ENCODE measurements at places on chromosomes 1 and 21. TPM values are rescaled to one million over a fixed set of nuclear protein-coding genes. Genes with fewer than 3 reads are reported as not detected.

DNA sequence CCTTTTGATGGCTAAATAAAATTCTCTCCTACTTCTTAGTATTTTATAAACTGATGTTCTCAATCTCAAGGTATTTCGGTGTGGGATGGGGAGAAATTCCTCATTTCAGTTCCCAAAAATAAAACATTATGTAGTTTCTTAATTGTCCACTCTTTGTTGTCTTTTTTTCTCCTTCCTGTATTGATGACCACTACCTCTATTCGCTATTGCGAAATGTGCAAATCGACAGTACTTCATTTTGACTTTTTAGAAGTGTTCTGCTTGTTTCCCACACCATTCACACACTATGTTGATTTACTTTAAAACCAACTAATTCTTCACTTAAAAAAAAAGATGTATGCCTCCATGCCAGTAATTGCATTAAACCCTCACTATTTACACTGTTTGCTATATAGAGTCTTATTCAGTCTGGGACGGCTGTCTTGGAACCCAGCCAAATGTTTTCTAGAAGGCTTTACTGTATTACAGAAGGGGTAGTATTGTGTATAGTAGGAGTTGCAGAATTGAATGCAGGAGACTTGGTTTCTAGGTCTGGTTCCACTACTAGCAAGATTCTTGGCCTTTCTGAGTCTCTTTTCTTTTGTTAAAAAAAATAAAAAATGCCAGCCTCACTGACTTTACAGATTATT lies 5.6 kb downstream of the RNF2 start:
- DNase-seq = peak; percentile 22

- no peak for DNase-seq
These were observed 18.5 kb downstream of the OPTC start for GRCh38 chr1:203512517-203512847.

DNA sequence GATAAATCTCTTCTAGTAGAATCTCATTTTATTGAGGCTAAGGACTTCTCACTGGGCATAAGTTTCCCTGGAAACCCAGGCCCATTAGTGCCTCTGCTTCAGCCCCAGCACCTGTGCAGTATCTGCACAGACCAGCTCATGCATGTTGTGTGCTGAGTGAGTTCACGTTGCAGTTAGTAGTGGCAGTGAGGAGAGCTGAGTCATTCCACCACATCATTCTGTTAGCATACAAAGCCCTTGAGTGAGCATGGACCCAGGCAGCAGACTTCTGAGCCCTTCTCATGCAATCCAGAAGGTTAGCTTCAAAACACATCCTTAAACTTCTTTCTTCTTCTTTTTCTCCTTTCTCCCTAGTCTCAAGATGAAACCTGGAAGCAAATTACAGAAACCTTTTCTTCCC lies 45.8 kb upstream of the NTPCR start:
- no peak for DNase-seq

DNA sequence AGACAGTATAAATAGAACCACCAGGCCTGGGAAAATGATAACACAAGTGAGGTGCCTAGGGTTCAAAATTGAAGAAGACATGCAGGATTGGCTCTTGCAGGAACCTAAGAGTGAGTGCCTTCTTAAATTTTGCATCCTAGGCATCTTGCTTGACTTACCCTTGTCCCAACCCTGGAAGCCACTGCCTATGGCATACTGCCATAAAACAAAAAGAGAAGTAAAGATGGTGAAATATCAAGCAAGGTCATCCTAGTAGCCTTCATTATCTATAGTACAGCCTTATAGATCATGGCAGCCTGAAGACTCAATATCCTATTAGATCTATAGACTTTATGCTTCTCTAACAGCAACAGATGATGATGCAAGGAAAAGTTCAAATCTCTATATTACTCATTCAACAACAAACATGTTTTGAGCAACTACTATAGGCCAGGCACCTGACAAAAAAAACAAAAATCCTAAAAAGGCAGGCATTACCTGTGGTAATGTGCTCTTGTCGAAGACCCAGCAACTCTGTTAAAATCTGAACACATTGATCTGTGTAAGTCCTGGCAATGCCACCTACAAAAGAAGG lies 6.3 kb downstream of the AP4B1 start:
- no peak for DNase-seq

GRCh38 chr1:58412071-58412580 lies 134.4 kb downstream of the OMA1 start:
- DNase-seq = no peak

GRCh38 chr1:161420763-161421455 lies 53.2 kb upstream of the CFAP126 start:
- peak; percentile 22 for DNase-seq

DNA sequence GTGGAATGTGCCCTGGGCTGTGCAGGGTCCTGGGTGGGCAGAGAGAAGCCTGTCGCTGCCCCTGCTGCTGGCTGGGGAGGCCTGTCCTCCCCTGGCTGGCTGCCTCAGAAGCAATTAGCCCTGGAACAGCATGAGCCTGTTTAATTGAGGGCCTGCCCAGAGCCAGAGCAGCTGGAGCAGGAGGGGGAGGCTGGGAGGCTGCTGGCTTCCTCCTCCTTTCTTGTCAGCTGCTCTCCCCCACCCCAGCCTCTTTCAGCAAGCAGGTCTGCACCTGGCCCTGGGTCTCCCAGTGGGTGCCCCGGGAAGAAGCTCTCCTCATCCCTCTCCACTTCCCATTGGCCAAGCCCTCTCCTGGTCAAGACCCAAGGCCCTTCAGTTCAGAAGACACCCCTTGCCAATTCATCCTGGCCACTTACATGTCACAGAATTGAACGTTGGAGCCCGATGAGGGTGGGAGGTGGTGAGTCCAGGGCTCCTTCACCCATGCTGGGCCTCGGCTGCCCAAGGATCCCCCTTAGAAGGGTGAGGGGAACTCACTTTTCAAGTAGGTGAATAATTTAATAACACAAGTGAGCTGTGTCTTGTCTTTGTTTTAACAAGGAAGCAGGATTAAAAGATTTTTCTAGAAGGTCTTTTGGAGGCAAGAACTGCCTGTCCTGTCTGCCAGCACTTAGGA lies 13.2 kb downstream of the AMPD2 start:
- DNase-seq = no peak

GRCh38 chr21:31342348-31342747 lies 1.7 kb downstream of the TIAM1 start:
- DNase-seq = no peak

DNA sequence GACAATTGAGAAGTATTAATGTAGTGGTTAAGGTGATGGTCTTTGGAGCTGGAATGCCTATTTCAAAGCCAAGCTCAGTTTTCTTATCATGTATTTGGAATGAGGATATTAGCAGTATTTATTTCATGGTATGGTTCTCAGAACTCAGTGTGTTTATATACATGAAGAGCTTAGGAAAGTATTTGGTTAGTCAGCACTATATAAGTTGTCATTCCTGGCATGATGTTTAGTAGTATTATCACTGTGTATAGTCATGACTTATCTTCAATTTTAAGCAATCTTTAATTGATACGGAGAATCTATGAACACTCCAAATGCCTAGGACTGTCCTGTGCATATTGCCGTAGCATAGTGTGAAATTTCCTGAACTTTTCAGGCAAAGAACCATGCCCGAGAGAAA lies 501.9 kb upstream of the USP24 start:
- no peak for DNase-seq

- peak; percentile 80 for DNase-seq
These were observed 35.7 kb downstream of the DPT start for GRCh38 chr1:168693197-168693871.

DNA sequence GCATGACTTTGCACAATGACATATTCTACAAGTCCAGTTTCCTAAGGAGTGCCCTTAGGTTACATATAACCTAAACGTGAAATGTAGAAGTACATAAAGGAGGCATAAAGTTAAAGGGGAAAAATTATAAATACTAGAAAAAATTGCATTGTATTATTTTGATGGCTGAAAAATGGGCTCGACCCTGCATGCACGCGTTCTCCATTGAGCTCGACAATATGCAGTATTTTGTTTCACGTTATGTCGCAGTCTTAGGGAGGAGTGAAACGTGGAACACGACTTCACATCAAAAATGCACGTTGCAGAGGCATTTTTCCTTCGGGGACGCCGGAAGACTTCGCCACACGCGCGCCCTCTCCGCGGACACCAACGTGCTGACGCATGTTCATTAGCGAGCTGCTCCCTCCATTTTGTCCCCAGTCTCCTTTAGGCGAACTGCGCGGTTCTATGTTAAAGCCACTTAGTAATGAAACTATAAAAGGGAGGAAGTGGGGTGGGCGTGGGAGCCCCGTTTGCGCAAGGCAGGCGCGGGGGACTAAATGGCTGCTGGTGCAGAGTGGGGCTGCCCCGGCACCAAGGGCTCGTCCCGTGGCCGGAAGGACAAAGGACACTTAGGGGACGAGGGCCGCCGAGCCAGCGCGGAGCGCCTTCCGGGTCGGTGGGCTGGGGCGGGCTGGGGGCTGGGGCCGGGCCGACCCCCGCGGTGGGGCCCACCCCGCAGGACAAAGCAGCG lies 749 bp upstream of the COX20 start:
- peak; percentile 84 for DNase-seq

GRCh38 chr1:2874607-2875480 lies 73.4 kb upstream of the TTC34 start:
- DNase-seq = no peak

DNA sequence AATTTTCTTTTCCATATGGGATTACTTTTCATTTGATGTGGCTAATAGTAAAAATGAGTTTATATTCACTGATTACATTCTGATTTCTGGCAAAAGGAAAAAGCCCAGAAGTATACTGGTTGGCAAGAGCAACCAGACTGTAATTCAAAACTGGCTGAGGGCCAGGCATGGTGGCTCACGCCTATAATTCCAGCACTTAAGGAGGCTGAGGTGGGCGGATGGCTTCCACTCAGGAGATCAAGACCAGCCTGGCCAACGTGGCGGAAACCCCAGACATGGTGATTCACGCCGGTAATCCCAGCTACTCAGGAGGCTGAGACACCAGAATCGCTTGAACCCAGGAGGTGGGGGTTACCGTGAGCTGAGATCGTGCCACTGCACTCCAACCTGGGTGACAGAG lies 14.5 kb downstream of the SYT11 start:
- peak; percentile 22 for DNase-seq

GRCh38 chr1:163933437-163933836 lies 611.7 kb downstream of the NUF2 start:
- DNase-seq = no peak

BRDT gene
- not detected for total RNA-seq

ZSCAN20 gene
- total RNA-seq = 4.2 TPM

JTB gene
- 281 TPM for total RNA-seq

LRRC38 gene
- not detected for total RNA-seq

CADM3 gene
- not detected for total RNA-seq
